ENCODE measurements at places on chromosomes 6 and 20.
A peak's percentile ranks its signal among the peaks of the same experiment; 100 is the strongest.

- no peak for DNase-seq
Measured at GRCh38 chr6:43490523-43490939, 13.2 kb downstream of the TJAP1 start.

DNA sequence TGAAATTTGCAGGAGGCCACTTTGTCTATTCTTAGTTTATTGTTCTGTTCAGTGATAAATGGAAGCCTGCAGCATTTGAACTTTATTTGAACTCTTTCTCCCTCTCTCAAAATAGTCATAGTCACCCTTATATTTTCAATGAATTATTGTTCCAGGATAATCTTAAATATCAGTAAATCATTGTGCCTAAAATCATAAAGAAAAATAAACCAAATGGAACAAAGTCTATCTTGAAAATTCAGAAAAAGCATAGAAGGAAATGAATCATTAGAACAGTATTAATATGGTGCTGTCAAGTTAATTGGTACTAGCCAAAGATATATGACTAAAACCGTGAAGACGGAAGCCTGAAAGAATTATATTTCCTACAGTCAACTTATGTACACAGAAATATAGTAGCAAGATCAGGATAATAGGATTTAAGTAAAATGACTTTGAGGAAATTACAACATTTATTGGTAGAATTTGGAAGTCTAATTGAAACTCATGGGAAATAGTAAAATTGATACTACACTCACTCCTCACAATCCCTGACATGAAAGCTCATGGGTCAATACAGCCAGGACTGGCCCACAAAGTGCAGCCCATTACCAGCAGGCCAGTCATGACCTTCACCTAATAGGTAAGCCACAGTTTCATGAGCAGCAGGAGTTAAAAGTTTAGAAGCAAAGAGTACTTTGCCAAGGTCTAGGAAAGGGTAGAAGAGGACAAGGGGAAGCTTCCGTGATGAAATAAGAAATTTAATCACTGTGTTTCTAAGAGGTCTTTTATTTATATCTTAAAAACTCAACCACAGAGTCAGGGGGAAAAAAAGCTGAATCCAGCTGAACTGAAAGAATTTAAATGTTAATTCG lies 119.9 kb upstream of the ENPP5 start:
- DNase-seq, result no peak

GRCh38 chr6:8057793-8058192 lies 6.4 kb downstream of the BLOC1S5 start:
- DNase-seq, result no peak

GRCh38 chr6:119350952-119351372 lies 1.4 kb upstream of the MAN1A1 start:
- no peak for DNase-seq

DNA sequence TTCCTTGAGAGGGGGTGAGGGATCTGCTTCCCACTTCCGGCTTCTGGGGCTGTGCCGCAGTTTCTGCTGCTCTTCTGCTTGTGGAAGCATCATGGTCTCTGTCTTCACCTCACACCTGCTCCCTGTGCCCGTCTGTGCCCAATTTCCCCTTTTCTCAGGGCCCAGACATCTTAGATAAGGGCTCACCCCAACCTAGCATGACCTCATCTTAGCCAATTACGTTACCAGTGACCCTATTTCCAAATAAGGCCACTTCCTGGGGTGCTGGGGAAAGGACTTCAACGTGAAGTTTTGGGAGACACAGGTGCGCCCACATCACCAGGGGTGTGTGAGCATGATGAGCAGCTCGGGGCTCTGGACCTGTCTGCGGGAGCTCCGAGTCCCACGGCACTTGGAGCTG lies 20.7 kb upstream of the RBBP8NL start:
- DNase-seq, result no peak

GRCh38 chr6:96760153-96760687 lies 77.1 kb downstream of the GPR63 start:
- no peak for DNase-seq

GRCh38 chr6:132401618-132402285 lies 477 bp upstream of the MOXD1 start:
- no peak for DNase-seq

DNA sequence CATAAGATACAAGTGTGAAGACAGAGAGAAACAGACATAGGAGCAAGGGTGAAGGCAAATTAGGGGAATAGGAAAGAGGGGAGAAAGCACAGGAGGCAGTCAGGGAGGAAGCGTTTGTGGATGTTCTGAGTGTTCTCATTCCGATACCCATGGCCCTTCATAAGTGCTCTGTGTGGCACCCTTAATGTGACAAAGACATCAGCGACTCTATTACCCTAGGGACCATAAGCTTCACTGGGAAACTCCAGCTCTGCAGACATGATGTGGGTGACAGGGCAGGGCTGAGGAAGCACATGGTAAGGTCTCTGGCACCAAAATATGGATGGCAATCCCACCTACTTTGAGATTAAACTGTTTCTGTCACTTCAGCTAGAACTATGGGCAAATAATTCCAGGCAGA lies 33.0 kb downstream of the F13A1 start:
- DNase-seq, result no peak

- DNase-seq, result no peak
Measured at GRCh38 chr6:128079021-128079420, 178.2 kb upstream of the THEMIS start.

GRCh38 chr6:170456886-170457698 lies 96.0 kb downstream of the PSMB1 start:
- no peak for DNase-seq

GRCh38 chr6:73285674-73286283 lies 22.8 kb upstream of the KHDC1 start:
- no peak for DNase-seq

GRCh38 chr6:81700414-81700813 lies 52.1 kb downstream of the TENT5A start:
- DNase-seq, result no peak

DNA sequence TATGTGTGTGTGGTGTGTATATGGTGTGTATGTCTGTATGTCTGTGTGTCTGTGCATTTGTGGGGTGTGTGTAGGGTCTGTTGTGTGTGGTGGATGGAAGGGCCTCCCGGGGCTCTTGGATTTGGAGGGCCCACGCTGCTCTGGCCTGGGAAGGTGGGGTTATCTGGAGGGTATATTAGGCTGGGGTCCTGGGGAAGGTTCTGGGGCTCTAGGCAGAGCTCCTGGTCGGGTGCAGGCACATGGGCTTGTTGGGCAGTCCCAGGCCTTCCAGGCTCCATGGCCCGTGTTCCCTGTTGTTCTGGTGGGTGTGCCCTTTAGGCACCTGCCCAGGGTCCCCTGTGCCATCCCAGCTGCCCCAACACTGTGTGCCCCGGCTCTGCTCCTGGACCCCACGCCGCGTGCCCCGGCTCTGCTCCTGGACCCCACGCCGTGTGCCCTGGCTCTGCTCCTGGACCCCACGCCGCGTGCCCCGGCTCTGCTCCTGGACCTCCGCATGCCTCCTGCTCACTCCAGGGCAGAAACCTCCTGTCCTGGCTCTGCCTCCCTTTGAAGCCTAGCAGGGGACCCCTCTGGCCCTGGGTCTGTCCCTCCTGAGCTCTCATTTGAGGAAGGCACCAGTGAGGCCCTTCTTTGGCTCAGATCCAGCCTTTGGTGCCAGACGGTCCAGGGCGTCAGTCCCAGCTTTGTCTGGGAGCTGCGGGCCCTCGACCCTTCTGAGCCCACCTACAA lies 10.2 kb upstream of the MYT1 start:
- DNase-seq, result no peak

DNA sequence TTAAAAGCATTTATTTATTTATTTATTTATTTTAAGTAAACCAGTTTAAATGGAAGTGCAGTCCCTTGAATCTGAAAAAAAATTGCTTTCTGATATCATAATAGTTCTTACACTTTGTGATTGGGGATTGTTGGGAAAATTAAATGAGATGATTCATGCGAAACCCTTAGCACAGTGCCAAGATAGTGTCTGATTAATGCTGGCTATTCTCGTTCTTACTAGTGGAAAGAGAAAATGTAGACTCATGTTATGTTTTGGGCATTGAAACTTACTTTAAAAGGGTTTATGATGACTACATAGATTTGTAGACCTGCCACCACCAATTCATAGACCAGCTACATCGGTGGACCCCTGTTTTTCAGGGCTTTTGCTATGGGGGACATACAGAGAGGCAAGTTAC lies 229.2 kb upstream of the ZFP64 start:
- DNase-seq, result no peak

DNA sequence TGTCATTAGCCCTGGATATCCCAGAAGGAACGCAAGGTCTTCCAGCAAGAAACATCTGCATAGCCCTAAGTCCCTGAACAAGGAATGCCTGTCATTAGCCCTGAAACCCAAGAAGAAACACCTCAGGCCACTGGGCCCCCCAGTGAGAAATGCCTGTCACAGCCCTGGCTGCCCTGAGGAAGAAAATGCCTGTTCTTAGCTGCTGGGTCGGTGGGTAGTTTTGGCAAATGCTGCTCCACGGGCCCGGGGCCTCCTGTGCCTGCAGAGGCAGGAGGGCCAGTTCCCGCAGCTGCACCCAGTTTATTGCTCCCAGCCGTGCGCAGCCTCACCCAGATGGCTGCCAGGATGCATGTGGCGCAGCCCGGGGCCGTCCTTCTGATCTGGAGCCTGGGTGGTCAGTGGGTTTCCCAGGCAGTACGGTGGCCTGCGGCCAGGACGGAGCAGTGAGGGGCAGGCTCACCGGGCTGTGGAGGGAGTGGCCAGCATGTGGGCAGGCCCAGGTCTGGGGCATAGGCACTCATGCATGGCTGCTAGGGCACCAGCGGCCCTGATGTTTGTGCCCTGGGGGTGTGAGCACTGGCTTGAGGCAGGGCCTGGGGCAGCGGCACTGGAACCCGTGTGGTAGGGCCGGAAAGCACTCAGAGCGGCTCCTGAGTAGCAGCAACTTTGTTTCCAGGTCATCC lies 219.0 kb downstream of the ERMARD start:
- no peak for DNase-seq

- DNase-seq, result peak; percentile 16
Measured at GRCh38 chr20:64131406-64131805, 24.0 kb upstream of the NPBWR2 start.

DNA sequence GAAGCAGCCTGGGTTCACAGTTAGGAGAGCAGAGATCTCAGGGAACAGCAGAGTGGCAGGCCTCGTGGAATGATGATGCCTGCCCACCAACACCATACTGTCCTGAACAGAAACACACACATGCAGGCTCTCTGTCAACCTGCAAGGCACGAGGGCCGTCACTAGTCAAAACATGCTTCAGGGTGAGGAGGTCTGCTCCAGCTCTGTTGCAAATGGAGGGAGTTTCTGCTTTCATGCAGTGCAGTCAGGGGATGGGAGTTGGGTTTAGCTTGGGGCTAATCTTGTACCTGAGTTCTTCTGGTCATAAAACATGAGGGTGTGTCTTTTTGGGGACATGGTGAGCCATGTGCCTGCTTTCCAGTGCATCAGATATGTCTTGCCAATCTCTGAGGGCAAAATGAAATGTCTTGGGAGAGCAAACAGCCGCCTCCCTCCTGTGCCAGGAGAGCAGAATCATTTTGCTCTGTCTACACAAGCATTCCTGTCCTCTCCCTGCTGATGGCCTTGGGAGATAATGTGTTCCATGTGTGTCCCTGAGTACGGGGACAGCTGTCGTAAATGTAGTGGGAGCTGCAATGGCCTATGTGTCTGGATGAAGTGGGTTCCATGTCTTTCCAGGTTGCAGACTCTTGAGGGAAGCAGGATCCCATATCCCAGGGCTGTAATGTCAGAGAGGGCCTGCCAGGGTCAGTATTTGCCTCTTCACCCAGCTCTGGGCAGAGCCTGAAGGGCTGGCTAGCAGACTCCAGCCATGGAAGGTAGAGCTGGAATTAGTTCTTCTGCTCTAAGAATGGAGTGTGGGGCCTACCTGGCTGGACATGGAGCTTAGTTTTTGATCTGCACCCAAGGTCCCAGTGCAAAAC lies 40.6 kb downstream of the MAFB start:
- DNase-seq, result no peak

GRCh38 chr20:59143326-59143725 lies 20.3 kb upstream of the ZNF831 start:
- no peak for DNase-seq

GRCh38 chr20:3778976-3779375 lies 2.3 kb downstream of the SPEF1 start:
- no peak for DNase-seq

GRCh38 chr6:111842891-111843290 lies 30.4 kb downstream of the FYN start:
- DNase-seq, result peak; percentile 37

GRCh38 chr6:160974304-160974771 lies 17.2 kb upstream of the MAP3K4 start:
- no peak for DNase-seq

DNA sequence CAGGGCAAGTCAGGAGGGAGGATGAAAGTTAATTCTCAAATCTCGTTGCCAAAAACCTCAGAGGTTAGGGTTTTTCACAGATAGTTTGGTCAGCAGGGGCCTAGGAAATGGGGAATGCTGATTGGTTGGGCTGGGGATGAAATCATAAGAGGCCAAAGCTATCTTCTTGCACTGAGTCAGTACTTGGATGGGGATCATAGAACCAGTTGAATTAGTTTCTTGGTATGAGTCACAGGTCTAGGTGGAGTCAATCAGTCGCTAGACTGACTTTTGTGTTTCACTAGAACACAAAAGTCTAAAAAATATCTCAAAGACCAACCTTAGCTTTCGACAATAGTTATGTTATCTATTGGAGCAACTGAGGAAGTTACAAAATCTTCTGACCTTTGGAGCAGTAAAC lies 368.5 kb downstream of the TBC1D32 start:
- DNase-seq, result no peak

GRCh38 chr20:42401613-42402012 lies 783.4 kb upstream of the CHD6 start:
- no peak for DNase-seq

GRCh38 chr20:40777653-40778052 lies 88.6 kb upstream of the MAFB start:
- no peak for DNase-seq

DNA sequence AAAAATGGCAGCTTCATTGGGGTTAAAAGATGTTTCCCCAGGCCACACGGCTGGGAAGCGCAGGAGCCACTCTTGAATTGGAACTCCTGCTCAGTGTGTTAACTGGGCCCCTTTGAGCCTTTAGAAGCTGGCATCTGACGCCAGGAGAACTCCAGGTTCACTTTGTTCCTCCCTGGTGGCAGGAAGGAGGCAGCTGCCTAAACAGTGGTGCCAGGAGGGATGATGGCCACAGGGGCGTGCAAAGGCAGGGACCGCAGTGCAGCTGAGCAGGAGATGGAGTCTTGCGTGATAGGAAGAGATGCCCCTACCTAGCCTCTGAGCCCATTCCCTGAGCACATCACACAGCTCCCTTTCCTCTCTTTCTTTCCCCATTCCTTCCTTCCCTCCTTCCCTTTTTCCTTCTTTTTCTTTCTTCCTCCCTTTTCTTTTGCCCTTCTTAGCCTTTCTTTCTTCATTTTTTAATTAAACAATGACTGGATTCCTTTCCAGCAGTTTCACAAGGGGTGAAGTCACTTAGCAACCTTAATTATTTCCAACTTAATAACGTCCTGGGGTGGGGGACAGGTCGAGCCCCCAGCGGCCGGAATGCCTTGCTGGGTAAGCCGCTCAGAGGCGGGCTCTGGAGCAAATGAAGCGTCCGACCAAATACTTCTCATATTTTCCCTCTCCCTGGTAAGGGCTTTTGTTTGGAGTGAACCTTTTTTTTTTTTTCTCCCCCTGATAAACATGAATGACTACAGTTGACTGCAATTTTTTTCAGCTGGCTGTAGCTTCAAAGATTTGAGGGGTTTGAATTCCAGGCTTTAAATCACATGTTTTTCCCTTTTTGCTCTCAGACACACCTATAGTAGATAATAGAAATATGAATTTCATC lies 20.8 kb upstream of the BMP7 start:
- no peak for DNase-seq
